ENCODE measurements at places on chromosomes 5 and 9.

DNA sequence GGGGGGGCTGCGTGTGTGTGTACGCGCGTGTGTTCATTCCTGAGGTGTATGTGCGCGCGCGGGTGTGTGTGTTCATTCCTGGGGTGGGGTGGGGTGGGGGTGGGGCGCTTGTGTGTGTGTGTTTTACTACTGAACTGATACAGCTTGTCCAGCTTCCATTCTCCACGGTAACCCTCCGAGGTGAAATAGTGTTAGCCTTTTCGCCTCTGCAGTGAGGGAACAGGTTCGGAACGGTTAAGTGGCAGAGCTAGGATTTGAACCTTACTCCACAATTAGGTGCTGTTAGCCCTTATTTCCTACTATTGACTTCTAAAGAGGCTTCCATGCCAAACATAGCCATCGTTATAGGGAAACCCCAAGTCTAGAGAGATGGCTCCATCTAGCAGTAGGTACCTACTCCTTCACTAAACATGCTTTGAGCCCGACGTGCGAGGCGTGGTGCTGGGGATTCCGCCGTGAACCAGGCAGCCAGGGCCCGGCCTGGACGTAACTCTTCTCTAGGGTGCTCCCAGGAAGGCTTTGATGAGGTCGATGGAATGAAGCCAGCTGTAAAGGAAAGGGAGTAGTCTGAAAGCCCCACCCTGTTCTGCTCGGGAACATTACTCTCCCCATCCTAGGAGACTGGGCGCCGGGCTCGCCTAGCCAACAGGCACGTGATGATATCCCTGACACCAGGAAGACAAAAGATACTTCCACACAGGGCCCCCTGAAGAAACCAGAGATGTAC lies 782 bp upstream of the SKP1 start:
- no peak for DNase-seq

DNA sequence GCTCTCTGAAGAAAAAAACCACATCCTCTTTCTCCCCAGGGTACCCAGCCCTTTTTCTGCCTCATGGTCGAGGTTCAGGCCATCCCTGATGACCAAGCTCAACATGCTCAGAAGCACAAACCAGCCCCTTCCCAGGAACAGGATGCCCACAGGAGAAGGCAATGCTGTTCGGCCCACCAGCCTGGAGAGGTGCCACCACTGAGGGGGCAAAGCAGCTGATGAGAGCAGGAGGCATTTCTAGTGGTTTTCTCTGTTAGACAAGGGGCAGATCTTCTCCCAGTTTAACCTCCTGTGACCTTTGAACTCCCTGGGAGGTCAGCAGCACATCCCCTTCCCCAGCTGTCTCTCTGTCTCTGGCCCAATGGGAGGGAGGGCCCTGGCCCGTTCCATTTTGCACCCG lies 73.0 kb downstream of the PAX5 start:
- DNase-seq = no peak

GRCh38 chr9:136587944-136588662 lies 42.3 kb upstream of the NOTCH1 start:
- no peak for DNase-seq

GRCh38 chr9:128370752-128371629 lies at the start of gene URM1:
URM1 (plus strand) TSS chr9:128371374; CDS start chr9:128371381, 7 bp downstream.
- DNase-seq = peak; percentile 85

DNA sequence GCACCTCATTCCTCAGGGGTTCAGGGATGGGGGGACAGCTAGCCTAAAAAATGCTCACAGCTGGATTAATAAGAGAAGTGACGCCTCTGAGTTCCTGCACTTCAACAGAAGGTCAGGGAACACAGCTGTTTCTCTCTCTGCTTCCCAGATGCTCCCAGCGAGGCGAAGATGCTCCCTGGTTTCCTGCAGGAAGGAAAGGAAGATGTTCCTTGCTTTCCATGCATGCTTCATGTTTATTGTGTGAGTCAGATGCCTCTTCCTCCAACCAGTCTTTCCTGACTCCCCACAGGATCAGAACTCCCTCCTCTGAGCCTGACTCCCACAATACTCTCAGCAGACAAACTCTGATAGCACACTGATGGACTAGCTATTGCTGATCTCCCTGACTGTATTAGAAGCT lies 71.9 kb downstream of the MFAP3 start:
- DNase-seq = no peak
